M059J (cell line): ENCODE measurements at places on chromosomes 13 and 19. TPM values are rescaled to one million over a fixed set of nuclear protein-coding genes. Genes with fewer than 3 reads are reported as not detected.

DNA sequence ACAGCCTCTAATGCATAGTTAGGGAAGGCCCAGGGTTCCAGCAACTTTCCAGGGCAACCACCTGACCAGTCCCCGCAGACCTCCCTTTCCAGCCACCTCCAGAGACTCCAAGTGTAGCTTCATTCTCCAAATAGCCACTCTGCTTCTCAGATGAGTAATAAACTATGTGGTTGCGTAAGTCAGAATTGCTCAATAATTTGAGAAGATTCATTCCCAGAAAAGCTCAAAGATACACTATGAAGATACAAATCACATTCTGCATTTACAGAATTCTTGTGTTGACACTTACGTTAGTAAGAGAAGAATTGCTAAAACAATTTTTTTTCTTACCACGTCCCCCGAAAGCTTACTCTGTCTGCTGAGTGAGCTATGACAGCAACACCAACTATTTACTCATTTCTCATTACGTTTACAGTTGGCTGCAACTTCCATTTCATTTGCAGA, 8.2 kb upstream of the LATS2 start:
- peak; percentile 92 for DNase-seq

The ZNF878 gene
- 0.74 and 1.1 TPM in 2 replicates for total RNA-seq

- DNase-seq = no peak
Measured at GRCh38 chr19:28148554-28148953, 1064.4 kb downstream of the UQCRFS1 start.

DNA sequence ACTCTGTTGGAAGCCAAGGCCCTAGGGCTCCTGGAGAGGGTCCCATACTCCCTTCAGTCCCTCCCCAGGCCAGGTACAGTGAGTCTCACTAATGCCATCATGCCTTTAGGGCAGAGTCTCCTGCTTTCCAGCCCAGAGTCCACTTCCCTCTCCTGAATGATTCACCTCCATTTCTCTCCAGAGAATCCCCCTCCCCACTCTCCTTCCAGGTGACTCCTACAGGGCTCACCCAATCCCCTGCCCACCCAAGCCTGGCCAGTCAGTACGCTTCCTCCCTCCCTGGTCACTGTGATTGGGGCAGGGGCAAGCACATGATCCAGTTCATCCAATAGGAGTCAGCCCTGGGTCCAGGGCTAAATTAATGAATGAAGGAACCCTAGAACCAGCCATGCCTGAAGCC, 35.0 kb upstream of the PNMA8B start:
- DNase-seq = peak; percentile 48

GRCh38 chr19:3986260-3987041, 1.2 kb upstream of the EEF2 start:
- peak; percentile 88 for DNase-seq

DNA sequence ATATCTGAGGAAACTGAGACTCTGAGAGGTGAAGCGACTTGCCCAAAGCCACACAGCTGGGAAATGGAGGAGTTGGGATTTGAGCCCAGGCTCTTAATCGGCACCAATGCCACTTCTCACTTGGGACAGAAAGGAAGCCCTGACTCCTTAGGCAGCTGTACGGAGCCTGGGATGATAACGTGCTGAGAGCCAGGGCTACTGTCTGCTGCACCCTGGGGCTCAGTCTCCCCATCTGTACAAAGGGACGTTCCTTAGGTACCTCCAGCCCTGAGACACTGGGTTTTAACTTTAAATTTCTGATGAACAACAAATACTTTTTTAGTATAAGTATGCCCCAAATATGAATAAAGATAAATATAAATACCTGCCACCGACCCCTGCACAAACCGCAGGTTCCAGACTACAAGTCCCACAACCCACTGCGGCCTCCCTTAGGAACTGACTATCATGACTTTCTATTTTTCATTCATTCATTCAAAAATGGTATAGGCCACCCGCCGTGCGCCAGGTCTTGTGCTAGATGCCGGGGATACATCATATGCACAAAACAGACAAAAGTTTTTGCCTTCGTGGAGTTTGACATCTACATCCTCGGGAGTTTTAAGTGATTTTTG, 776 bp upstream of the NCLN start:
- peak; percentile 79 for DNase-seq

DNA sequence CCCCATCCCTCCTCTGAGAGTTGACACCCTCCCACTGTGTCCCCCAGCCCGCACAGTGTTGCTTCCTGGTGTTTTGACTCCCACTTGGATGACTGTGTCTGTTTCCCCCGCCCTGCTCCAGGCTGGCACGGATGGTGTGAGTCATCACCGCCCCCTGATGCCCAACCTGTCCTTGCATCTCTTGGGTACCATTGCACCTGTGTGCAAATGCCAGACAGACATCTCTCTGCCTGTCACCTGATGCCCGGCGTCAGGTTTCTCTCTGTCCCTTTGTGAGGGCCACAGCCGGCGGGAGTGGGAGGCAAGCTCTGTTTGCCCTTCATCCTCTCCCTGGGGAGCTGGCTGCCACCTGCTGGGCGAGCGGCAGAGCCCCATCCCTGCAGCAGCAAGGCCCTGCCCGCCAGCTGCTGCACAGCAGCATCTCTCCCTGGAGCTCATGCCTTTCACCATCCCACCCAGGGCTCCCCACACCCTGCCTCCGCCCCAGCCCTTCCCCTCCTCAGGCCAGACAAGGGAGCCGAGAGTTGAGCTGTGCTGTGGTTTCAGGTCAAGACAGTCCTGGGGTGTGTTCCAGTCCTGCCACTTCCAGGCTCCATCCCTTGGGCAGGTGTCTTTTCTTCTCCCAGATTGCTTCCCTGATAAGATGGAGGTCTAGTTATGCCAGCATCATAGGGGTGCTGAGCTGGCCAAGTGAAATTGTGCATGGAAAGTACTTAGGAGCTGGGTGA, 29.7 kb downstream of the NKPD1 start:
- DNase-seq = no peak
